ENCODE measurements at places on chromosomes 16 and 17.
A peak's percentile ranks its signal among the peaks of the same experiment; 100 is the strongest.

DNA sequence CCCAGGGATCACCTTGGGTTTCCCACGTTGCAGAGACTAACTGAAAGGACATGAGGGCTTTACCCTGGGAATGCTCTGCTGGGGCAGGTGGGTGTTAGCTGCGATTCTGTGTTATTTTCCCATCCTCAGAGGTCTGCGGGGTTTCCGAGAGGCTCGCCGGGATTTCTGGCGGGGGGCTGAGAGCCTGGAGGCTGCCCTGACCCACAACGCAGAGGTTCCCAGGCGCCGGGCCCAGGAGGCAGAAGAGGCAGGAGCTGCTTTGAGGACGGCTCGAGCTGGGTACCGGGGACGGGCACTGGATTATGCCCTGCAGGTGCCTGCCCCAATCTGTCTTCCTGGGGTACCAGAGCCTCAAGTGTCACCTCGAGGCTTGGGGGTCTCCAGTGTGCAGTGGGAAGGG lies 6.9 kb downstream of the ACAP1 start:
- DNase-seq: no peak

GRCh38 chr16:70649300-70649699 lies 2.9 kb downstream of the IL34 start:
- DNase-seq: no peak

- DNase-seq: no peak
Measured at GRCh38 chr16:1283996-1284616, 25.3 kb upstream of the UBE2I start.

DNA sequence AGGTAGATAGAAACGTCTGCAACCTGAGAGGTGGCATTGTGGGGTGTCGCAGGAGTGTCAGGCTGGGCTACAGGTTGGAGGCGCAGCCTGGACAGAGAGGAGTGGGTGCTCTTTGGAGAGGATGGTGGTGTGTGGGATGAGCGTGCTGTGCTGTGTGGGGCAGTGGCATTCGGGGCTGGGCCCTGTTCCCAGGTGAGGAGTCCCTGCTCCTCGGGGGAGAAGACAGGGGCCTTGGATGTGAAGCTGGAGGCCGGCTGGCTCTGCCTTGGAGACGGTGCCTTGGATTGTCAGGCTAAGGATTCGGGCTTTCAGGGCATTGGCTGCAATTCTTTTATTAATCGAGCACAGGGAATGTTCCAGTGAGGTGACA lies 69.3 kb downstream of the BANP start:
- no peak for DNase-seq

- no peak for DNase-seq
Measured at GRCh38 chr17:28216052-28216451, 102.9 kb upstream of the TMEM97 start.

DNA sequence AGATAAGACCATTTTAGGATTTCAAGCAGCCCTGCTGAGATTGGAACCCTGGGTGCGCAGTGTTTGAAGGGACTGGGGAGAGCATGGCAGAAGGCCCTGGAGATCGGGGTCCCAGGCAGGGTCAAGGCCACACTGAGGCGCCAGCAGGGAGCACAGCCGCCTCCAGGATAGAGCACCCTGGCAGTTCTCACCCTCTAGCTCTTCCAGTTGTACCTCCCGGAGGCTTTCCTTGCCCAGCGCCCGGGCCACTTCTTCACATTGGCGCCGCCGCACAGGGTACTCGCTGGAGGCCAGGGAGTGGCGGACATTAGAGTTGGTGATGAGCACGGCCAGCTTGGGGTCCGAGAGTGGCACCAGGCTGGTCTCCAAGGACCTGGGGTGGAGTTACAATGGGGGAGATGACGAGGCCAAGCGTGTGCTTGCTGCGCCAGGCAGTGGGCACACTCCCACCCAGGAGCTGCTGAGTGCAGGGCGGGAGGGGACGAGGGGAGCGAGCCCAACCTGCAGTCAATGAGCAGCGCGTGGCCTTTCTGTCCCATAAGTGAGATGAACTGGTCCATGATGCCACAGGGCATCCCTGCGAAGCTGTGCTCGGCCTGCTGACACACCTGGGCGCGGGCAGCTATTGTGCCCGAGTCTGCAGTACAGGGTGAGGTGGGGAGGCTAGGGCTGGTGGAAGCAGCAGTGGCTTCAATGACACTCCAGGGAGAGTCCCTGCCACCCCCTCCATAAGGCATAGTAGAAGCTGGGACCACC lies 2.3 kb downstream of the GALK1 start:
- DNase-seq: no peak

GRCh38 chr17:38735161-38735997 lies 5.2 kb downstream of the CISD3 start:
- peak; percentile 62 for DNase-seq

- no peak for DNase-seq
Measured at GRCh38 chr17:67174190-67174589, 70.8 kb downstream of the HELZ start.

GRCh38 chr16:88526906-88527185 lies 43.4 kb upstream of the ZC3H18 start:
- DNase-seq: no peak

GRCh38 chr17:4219241-4219640 lies 44.5 kb downstream of the ANKFY1 start:
- no peak for DNase-seq

DNA sequence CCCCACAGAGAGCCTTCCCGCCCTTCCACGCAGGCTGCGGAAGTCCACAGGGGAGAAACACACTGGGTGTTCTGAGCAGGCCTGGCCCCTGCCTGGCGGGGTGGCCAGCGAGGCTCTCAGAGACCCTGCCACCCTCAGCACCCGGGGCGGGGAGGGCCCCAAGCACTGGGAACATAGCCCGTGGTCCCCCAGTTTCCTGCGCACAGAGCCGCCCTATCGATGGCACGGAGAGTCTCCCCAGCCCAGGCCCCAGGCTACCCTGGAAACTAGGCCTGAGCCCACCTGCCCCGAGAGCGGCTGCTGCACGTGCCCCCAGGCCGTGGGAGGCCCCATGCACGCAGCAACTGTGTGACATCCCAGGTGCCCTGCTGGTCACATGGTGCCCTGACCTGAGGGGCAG lies 10.2 kb upstream of the CCDC154 start:
- DNase-seq: no peak

GRCh38 chr17:54948380-54948779 lies 20.1 kb downstream of the COX11 start:
- DNase-seq: peak; percentile 99

DNA sequence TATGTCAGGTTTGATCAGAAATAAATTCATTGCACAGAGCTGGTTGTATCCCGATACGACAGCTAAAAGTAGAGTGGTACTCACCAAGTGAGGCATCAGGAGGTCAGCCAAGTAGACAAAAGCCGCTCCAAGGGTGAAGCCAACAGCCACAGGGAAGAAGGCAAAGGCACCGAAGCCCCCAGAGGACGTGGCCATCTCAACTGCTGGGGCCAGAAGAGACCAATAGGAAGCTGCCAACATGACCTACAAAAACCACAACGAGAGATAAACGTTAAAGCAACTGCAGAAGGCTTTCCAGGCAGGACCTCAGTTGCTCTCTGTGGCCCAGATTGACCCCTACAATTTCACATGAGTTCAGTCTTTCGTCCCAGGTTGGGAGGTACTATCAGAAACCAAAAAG lies 61.0 kb downstream of the SLC39A11 start:
- DNase-seq: no peak

DNA sequence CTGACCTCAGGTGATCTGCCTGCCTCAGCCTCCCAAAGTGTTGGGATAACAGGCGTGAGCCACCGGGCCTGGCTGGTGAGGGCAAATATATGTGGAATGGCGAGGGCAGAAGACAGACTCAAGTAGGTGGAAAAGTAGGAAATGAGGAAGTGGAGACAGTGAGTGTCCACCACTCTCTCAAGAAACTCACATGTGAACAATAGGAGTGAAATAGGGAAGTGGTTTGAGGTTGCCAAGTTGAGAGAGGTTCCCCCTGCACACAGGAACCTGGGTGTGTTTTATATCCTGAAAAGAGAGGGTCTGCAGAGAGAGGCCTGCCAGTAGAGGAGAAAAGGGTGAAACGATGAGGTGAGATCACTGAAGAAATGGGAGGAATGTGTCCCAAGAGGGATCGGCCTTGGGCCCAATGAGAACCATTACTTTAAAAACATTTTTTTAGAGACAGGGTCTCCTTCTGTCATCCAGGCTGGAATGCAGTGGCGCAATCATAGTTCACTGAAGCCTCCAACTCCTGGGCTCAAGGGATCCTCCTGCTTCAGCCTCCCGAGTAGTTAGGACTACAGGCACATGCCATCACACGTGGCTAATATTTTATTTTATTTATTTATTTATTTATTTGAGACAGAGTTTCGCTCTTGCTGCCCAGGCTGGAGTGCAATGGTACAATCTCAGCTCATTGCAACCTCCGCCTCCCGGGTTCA lies 17.1 kb upstream of the CORO1A start:
- no peak for DNase-seq

DNA sequence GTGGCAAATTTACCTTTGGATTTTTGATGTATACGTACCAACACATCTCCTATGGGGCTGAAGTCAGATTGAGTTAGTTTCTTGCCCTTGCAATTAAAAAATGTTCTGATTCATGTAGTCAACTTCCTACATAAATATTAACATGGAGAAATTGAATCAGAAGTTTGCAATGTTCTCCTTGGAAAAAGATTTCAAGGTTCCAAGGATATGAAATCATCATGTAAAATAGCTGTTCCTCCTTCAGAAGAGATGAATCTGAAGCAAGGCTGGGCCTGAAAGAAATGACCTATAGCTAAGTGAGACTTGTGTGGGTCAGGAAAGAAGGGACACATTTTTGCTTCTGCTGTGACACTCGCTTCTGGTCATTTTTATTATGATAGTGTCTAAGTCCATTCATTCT lies 131.7 kb downstream of the RGS9 start:
- peak; percentile 46 for DNase-seq

DNA sequence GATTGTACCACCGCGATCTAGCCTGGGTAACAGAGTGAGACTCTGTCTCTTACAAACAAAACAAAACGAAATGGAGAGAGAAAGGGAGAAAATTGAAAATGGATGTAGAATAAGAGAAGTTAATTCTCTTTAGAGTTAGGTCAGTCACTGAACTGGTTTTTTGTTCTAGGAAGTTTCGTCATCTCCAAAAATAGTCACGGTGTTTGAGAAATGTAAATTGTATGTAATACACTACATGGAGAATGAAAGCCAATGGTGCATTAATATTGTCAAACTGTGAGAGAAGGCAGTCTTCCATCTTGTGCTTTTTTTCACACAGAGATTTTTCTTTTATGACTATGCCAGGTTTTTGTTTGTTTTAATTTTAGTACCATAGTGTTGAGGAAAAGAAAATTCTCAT lies 145.9 kb downstream of the BCAS3 start:
- DNase-seq: no peak

GRCh38 chr17:7217113-7217987 lies 2.3 kb downstream of the DLG4 start:
- DNase-seq: peak; percentile 82

- DNase-seq: no peak
Measured at GRCh38 chr16:13561291-13562070, 358.5 kb upstream of the ERCC4 start.

DNA sequence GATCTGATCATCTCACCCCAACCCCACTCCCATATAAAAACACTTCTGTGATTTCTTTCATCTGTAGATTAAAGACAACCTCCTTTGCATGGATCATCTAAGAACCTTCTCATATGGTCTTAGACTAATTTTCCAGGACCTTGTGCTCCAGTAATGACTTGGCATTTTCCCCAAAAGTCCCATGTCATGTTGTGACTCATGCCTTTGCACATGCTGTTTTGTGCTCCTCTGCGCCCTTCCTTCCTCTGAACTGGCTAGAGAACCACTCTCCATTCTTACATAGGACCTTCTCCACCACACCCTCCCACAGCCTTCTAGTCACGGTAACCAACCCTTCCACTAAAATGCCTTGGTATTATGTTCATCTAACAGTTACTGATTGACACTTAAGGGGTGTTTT lies 99.5 kb upstream of the AXIN2 start:
- peak; percentile 73 for DNase-seq

- peak; percentile 61 for DNase-seq
Measured at GRCh38 chr16:3101018-3101840, 2.1 kb upstream of the ZSCAN10 start.

DNA sequence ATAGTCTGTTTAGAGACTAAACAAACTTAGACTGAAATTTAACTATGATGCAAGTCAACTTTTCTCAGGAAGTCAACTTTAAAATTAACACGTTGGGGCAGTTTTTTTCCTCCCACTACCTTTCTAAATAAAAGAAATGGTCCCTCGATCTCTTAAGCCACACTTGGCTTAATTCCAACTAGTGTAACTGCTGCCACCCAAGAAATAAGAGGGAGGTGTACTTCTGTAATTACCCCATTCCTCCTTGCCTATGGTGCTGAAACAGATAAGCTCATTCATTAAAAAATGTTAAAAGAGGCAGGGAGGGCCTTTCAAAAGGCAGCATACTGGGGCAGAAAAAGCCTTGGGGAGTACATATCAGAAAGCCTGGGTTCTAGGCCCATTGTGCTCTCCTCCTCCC lies 59.8 kb downstream of the NCOR1 start:
- no peak for DNase-seq

- no peak for DNase-seq
Measured at GRCh38 chr17:56781906-56782305, 51.8 kb downstream of the C17orf67 start.

DNA sequence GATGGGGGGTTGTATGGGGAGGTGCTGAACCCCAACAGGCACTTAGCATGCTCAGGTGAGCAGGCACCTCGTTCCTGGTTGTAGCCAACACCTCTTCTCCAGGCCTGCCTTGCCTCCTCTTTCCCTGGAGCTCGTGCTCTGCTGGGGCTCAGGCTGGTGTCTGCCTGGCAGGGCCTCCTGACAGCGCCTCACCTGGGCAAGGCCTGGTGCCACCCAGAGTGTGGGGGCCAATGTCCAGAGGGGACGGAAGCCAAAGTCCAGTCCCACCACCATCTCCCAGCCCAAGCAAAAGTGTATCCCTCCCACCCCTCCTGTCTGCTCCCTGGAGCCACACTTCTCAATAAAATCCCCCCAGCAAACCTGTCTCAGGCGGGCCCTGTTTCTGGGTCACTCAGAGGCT lies 304.2 kb upstream of the TNRC6C start:
- DNase-seq: no peak

GRCh38 chr16:5069048-5069447 lies 2.6 kb upstream of the ALG1 start:
- DNase-seq: no peak

Data from ELR (cell line).